ENCODE measurements at places on chromosomes 1 and 21.

DNA sequence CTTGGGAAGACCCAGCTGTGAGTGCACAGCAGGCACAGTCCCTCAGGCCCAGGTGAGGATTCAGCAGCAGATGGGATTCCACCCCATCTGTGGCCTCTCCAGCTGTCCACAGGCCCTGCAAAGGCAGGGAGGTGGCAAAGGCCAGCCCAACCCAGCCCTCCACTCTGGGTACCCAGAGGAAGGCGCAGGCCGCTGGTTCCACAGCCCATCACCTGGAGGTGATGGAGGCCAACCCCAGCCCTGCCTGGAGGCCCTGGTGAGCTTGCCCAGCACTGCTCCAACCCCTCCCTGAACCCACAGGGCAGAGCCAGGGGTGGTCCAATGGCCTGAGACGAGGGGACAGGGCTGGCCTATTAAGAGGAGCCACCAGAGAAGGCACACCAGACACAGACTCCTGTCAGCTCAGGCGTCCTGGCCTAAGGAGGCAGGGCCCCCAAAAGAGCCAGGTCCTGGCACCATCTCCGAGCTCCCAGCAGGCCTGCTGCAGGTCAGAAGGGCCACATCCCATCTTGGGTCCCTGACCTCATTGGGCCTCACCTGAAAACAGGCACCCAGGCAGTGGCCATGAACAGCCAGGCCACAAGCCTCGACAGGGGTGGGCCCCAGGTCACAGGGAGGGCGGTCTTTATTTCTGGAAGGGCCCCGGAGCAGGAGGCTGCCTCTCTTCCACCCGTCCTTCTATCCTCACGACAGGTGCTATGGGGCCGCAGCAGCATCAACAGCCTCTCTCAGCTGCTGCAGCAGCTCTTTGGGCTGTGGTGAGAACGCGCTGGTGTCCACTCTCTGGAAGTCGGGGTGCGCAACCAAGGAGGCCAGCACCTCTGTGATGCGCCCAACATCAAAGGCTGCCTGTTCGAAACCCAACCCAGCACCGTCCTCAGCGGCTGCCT is 3.2 kb downstream of the JMJD4 start:
- no peak for DNase-seq

DNA sequence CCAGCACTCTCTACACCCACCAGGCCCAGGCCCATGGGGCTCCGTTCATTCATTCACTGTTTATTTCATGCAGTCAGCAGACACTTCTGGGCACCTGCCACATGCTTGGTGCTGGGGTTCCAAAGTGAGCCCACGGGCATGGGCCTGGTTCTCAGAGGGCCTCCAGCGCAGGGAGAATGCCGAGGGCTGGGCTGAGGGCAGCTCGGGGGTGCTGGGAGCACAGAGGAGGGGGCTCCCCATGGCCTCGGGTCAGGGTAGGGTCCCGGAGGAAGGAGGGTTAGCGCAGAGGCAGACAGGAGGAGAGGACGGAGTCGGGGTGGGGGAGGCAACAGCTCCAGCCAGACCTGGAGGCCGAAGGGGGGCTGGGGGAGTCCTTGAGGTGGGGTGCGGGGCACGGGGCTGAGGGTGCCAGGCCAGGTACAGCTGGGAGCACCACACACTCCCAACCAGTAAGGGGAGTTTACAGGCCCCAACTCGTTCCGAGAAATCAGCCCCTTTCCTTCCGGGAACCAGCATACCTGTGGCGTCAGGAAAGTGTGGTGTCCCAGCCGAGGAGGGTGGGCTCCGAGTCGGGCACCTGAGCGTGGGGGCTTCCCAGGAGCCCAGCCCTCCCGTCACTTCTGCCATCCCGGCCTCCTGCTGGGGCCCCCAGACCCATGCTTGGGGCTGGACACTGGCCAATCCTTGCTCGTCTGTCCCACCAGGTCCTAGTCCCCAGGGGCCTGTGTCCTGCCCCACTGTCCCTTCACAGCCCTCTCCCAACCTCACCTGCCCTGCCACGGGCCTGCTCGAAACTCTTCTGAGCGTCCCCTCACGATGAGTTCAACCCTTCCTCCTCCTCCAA is 10.8 kb downstream of the ARHGEF16 start:
- no peak for DNase-seq

- DNase-seq, result no peak
These were observed 744.5 kb upstream of the BRINP3 start for GRCh38 chr1:191222206-191222605.

DNA sequence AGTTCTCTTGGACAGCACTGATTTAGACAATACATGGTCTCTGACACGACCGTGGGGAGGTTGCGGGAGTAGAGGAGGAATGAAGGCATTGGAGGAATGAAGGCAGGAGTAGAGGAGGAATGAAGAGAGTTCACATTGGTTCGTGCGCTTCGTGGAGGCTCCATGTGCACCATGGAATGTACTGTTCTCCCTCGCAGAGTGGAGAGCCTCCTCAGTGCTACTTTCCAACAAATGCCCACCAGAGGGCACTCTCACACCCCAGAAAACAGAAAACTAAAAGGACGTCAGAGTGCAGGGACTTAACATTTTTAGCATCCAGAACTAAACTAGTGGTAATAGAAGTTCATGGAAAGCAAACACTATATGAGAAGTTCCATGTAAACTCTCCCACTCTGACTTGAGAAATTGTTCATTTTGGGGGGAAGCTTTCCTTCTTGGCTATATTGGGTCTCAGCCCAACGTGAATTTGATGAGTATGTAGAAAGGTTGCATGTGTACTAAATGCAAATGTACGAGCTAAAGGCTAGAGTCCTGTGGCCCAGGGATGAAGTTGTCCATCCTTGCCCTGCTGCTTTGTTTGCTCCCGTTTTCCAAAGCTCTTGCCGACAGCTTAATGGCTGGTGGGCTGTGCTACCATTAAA is 211.6 kb downstream of the LMX1A start:
- DNase-seq, result no peak

DNA sequence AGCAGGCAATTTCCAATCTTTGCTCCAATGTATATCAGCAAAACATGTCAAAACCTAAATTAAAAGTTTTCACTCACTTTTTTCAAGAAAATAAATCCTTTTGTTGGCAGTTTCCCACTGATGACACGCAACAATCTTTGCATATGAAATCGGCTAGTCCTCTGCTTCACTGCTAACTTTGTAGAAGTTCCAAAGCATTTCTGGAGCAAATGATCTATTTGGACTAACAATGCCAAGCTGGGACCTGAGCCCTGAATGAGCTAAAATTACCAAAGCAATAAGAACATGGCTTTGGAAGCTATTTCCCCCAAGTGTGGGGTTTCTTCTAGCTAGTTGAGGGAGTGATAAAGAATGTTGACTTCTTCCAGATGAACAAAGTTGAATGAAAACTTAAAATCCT is 5.1 kb downstream of the BEND5 start:
- DNase-seq, result no peak

DNA sequence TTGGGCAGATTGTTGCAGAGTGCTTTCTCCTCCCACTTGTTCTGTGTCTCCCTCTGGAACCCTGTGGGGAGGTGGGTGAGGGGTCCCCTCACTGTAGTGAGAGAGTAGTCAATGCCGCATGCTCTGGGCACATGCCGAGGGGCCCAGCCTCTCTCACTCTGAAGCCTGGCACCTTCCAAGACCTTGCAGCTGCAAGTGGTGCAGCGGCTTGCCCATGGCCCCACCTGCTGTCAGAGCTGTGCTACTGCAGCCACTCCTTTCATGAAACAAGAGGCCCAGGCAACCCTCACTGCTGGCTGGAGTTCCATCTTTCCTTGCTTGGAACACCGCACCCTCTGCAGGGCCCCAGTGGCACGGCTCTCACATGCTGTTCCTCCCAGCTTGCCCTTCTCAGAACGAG is 58.4 kb upstream of the COL6A1 start:
- peak; percentile 59 for DNase-seq
